ENCODE measurements at places on chromosomes 7 and 10. TPM values are rescaled to one million over a fixed set of nuclear protein-coding genes. Genes with fewer than 3 reads are reported as not detected.

- DNase-seq = no peak
Measured at GRCh38 chr7:85000735-85001350, 186.0 kb downstream of the SEMA3D start.

GRCh38 chr7:50303335-50304128 is 984 bp upstream of the IKZF1 start:
- no peak for DNase-seq

GRCh38 chr10:7092603-7093002 is 318.2 kb downstream of the SFMBT2 start:
- no peak for DNase-seq

GRCh38 chr7:156223935-156224832 is 411.9 kb upstream of the SHH start:
- no peak for DNase-seq

The PKD2L1 gene
- 4.5 TPM for total RNA-seq

DNA sequence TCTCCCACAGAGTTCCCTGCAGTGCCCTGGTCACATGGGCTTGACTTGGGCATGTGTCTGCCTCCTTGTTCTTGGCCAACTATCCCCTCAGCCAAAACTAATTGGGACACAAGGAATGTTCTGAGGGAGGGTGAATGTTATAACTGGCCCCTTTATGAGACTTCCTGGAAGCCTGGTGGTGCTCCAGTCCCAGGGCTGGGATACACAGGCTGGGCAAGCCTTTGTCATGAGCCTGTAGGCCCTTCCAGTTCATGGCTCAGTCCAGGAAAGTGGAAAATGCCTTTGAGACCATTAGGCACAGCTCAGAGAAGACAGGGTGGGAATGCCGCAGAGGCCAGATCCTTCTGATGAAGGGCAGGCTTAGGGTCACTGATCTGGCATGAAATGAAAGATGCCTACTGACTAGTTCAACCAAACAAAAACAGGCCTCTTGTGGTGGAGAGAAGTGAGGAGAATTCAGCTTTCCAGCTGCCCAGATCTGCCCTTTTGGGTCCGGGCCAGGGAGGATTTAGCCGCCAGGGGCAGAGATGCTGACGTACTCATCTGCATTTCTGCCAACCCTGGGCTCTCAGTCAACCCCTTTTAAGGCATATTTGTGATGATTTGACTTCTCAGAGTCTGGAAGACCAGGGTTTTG is 961.5 kb downstream of the KCNMA1 start:
- peak; percentile 61 for DNase-seq

DNA sequence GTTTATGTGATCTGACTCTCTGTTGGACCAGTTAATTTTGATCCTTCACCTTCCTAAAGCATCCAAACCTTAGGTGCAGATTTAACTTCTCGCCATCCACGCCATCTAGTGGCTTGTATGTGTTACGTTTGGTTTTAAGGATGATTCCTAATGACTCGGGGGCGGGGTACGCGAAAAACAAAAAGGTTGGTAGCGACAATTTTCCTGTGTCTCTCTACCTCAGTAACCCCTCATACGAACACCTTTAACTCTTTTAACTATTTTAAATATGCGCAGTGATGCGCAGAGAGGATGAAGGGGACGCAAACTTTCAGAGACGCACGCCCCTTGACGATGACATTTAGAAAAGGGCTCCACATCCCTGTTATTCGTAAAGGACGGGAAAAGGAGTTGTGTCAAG is 714 bp upstream of the KCND2 start:
- DNase-seq = no peak

GRCh38 chr10:31124852-31125251 is 93.2 kb upstream of the ZNF438 start:
- no peak for DNase-seq

The TMEM140 gene
- total RNA-seq = 12.5 TPM

- no peak for DNase-seq
Measured at GRCh38 chr10:12965571-12965970, 35.9 kb downstream of the CCDC3 start.

The PURB gene
- 42.8 TPM for total RNA-seq

DNA sequence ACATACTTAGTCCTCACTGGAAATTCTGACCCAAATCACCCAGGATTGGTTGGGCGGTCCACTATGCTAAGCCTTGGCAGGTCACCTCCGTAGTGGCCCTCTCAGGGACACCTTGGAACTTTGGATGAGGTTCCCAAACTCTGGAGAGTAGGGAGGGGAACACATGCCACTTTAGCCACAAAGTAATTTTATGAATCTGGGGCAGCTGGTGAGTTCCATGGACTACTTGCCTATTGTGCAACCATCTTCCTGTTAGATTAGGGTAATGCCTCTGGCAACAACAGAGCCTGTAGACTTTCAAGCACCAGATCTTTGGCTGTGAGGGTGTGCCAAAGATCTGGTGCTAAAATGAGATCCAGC is 77.7 kb downstream of the ITGB8 start:
- no peak for DNase-seq

The SPDYE2 gene
- not detected for total RNA-seq

GRCh38 chr7:12418452-12418851 is 14.8 kb upstream of the VWDE start:
- no peak for DNase-seq

- no peak for DNase-seq
Measured at GRCh38 chr7:118372530-118372929, 148.0 kb downstream of the ANKRD7 start.

- no peak for DNase-seq
Measured at GRCh38 chr10:31419394-31420063, 100.5 kb downstream of the ZEB1 start.

The MSMB gene
- not detected for total RNA-seq

DNA sequence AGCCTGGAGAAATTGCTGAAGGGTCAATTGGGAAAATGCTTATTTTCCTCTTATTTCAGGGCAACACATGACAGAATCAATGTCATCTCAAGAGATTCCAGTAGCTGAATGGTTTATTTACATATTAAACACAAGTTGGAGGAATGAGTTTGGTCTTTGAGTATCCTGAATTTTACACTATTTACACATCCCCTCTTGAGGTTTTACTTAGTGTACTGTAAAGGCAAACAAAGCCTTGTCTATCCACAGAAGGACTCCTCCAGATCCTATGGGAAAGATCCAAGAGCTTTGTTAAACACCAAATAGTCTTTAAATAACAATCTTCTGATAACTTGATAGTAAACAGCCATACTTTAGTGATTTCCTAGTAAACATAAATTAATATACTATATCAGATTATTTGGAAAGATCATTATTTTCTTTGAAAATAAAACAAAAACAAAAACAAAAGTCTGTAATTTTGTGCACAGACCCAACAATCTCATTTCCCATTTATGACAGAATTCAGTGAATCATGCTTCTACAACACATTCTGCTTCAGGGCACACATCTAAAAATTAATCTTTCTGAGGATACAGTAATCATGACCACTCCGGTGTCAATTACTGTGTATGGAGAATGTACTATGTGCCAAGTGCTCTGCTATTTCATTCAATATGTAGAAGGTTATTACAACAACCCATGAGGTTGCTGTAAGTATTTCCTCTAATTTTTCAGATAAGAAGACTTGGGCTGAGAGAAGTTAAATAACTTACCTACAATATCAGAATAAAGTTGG is 575.0 kb upstream of the LRRTM3 start:
- DNase-seq = no peak

DNA sequence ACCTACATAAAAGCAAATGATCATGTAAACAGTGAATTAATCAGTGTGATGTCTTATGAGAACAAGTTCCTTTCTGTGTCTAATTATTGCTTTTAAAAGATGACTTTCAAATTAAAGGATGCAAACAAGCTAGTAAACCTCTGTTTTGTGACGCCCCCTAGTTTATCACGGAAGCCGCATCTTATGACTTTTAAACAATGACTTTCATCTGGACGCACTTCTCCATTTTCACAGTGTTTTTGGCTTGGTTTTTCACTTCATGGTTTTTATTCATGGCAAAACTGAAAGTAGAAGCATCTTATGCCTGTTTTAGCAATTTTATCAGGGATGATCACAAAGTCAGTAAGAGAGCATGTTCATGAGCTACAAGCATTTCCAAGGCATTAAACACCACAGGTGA is 35.0 kb downstream of the ITGA8 start:
- DNase-seq = no peak

- no peak for DNase-seq
Measured at GRCh38 chr10:113947184-113948041, 93.0 kb downstream of the NHLRC2 start.

The EPO gene
- not detected for total RNA-seq

- DNase-seq = no peak
Measured at GRCh38 chr7:45112648-45113047, 1.2 kb upstream of the TBRG4 start.

All from dorsolateral prefrontal cortex (tissue), 122 donors.